CD4-positive, alpha-beta T cell treated with Interleukin-15 for 4 hours (primary cell): ENCODE measurements at places on chromosomes 7 and 10.

- DNase-seq: no peak
Measured at GRCh38 chr10:121406823-121407545, 191.3 kb downstream of the FGFR2 start.

GRCh38 chr10:31830887-31831286 is 97.7 kb downstream of the ARHGAP12 start:
- DNase-seq: no peak

DNA sequence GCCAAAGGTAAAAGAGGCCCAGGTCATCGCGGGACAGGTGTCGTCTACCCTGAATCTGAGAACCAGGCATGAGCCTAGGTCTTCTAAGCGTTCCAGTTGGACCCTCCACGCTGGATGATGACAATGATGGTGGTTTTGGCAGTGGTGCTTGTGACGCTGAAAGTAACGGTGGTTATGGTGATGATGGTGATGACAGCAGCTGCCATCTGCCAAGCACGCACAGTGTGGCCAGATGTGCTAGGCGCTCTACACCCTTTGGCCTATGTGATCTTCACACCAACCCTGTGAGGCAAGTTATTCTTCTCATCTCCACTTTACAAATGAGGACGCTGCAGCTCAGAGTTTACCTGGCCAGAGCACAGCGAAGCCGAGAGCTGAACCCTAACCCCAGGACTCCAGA is 93.9 kb downstream of the FAM53B start:
- peak; percentile 30 for DNase-seq

- no peak for DNase-seq
Measured at GRCh38 chr7:151819866-151820265, 57.0 kb downstream of the PRKAG2 start.

- no peak for DNase-seq
Measured at GRCh38 chr7:70014472-70015177, 416.4 kb downstream of the AUTS2 start.

GRCh38 chr7:114466917-114467316 is 52.3 kb downstream of the FOXP2 start:
- DNase-seq: no peak

- DNase-seq: no peak
Measured at GRCh38 chr10:76686201-76686600, 951.4 kb downstream of the KCNMA1 start.

GRCh38 chr10:116891208-116891607 is 41.9 kb downstream of the ENO4 start:
- no peak for DNase-seq

- no peak for DNase-seq
Measured at GRCh38 chr10:24737001-24737400, 13.3 kb upstream of the ARHGAP21 start.

- no peak for DNase-seq
Measured at GRCh38 chr10:94430701-94431100, 28.4 kb downstream of the TBC1D12 start.

DNA sequence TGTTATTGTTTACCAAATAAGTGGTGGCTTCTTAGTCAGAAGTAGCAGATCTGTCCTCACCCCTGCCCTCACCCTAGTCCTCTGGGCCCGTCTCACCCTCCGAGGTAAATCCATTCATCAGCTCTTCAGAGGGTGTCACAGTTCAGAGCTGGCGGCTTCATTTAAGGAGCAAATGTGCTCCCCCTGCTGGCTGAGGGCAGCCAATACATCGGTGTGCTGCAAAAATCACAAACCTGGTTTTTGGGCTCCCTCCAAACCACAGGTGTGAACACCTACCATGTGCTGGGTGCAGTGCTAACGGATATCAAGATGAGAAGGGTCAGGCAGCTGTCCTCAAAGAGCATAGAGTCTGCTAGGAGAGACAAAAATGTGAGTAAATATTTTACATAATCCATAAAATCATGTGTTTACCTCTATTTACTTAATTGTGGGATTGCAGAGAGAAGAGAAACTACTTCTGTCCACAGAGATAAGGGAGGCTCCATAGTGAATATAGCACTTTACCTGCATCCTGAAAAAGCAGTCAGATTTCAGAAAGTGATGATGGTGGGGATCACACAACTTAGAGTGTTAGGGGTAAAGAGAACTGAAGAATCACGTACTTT is 15.5 kb upstream of the CRTAC1 start:
- DNase-seq: peak; percentile 62

- no peak for DNase-seq
Measured at GRCh38 chr7:2213551-2214215, 19.1 kb downstream of the MAD1L1 start.

- DNase-seq: no peak
Measured at GRCh38 chr10:105592468-105592867, 951.4 kb downstream of the SORCS3 start.

GRCh38 chr7:155764438-155764793 is 47.8 kb downstream of the SHH start:
- peak; percentile 17 for DNase-seq

DNA sequence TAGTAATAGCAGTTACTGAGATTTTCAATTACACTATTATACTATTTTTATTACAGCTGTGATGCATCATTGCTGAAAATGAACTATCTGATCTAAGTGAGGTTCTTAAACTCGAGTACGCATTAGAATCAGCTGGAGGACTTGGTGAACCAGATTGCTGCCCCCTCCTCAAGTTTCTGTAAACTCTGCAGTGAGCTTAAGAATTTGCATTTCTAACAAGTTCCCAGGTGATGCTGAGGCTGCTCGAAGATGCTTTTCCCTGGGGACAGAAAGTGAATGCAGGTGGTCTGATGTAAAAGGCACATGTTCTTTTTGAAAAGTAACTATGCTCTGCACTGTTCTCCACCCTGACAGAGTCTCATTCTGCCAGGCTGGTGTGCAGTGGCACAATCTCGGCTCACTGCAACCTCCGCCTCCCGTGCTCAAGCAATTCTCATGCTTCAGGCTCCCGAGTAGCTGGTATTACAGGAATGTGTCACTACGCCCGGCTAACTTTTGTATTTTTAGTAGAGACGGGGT is 12.5 kb downstream of the RNF133 start:
- DNase-seq: no peak

DNA sequence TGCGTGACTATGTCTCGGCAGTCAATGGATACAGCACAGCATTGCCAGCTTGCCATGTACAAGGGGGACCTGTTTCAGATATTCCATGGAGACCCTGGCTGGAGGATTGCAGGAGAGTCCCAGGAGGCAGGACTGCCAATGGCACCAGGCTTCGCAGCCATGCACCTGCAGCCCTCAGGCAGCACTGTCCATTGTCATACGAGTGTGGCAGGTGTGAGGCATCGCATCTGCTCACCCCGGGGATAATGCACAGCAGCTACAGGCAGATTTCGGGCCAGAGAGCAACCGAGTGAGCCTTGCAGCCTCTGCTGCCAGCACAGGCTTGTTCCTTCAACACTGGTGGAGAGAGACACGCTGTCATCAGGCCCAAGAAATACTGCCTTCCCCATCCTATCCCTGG is 415.1 kb downstream of the PAXIP1 start:
- DNase-seq: no peak

DNA sequence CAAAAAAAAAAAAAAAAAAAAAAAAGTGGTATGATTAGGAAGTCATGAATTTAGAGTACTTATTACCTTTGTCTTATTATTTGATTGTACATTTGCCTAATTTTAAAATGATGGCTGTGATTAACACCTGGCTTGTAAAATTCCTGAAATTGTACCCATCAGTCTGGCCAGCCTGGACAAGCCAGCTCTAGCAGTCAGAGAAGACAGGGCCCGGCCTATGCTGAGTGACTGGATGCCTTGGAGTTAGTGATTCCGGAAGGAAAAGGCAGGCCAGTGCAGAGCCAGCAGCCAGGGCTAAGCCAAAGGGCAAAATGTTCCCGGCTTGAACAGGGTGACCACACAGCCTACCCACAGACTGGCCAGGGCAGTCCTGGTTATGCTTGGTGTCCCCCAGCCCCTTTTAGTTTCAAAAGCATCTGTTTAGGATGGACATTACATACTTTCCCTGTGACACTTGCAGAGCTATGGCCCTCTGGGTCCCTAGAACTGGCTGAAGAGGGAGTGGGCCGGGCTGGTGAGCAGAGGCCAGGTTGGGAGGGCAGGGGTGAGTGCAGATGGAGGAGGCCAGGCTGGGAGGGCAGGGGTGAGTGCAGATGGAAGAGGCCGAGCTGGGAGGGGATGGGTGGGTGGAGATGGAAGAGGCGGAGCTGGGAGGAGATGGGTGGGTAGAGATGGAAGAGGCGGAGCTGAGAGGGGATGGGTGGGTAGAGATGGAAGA is 61.7 kb downstream of the PROSER2 start:
- no peak for DNase-seq
